Activated naive CD8-positive, alpha-beta T cell treated with anti-CD3 and anti-CD28 coated beads, Interleukin-2, amount 50 U/mL, for 16 hours (primary cell): ENCODE measurements at places on chromosomes 3 and 15.
A peak's percentile ranks its signal among the peaks of the same experiment; 100 is the strongest.

DNA sequence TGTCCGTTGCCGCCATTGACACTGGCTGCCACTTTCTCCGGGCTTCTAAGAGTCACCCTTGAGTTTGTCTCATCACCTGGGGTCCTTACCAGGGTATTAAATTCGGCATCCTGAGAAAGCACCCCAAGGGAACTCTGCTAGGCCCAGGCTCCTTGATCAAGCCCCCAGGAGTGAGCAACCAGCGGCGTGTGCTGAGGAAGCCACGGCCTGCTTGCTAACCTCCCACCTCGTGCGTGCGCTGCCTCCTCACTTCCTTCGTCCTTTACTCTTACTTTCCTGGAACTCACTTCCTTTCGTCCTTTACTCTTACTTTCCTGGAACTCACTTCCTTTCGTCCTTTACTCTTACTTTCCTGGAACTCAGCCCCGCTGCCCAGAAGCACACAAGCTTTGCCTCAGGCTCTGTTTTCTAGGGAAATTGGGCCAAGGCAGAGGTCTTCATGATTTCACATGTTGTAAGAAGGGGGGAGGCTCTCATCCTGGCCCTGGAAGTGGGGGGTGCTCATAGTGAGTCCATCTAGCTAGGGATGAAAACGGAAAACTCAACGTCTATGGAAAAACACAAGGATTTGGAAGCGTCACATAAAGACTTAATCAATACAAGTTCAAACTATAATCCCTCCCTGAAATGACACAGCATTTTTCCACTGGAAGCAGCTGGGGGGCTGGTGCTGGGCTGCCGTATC, 36.7 kb upstream of the BDH1 start:
- DNase-seq, result no peak

- DNase-seq, result no peak
Observed at GRCh38 chr3:141086188-141086587, 35.0 kb downstream of the SPSB4 start.

GRCh38 chr3:54633444-54634121, 294.3 kb downstream of the LRTM1 start:
- DNase-seq, result no peak

- no peak for DNase-seq
Observed at GRCh38 chr15:66628976-66629723, 63.4 kb upstream of the LCTL start.

- no peak for DNase-seq
Observed at GRCh38 chr3:152760024-152760563, 74.8 kb upstream of the P2RY1 start.

DNA sequence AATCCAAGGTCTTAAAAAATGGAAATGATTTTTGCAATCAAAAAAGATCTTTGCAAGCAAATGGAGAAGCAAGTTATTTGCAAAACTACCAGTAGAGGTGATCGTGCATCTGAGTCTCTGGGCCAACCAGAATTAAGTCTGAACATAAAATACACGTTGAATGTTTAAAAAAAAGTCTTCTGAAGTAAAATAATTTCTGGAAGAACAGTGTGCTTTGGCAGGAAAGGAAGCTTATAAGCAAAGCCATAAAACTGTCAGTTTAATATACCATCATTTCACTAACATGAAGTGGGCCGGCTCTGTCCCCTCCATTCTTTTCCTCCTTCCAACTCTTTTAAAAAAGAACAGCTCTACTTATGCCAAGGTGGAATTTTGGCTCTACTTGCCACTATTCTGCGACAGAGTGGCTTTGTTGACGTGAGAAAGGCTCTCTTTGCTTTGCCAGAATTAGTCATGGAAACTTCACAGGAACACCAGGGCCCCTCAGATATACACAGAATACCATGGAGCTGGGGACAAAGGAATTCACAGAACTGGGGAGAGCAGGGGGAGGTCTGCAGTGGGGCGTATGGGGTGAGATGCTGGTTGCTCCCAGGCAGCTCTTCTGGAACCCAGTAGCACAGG, 29.8 kb downstream of the FSTL1 start:
- DNase-seq, result no peak

DNA sequence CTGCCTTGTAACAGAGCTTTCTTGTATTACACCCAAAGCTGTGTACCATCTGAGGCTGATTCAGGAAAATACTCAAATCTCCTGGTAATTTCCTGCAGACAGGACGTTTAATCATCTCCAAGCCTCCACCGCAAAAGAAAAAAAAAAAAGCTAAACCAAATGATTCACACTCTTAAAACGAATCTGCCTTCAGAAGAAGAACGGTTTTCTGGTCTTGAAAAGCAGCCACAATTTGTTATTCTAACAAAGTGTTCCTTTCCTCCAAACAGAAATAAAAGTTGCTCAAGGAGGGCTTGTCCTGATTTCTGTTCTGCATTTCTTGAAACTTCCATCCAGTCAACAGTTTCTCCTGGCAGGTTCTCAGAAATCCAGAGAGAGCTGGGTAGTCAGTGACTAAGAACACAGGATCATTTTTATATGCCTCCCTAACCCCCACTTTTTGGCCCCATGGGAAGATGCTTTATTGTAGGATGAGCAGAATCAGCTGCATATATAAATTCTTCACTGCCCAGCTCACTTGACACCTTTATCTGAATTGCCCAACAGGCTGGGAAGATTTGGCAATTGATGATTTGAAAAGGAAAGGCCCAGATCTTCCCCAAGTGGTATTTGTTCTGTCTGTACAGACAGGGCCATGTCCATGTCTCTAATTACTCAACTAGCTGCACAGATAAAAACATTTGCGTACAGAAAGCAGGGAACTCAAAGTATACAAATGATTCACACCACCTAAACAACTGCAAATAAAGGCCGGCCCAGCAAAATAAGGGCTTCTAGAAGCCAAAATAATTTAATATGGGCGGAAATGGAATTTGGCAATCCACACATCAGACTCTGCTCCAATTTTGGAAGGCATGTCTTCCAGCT, 41.0 kb upstream of the PRICKLE2 start:
- no peak for DNase-seq

DNA sequence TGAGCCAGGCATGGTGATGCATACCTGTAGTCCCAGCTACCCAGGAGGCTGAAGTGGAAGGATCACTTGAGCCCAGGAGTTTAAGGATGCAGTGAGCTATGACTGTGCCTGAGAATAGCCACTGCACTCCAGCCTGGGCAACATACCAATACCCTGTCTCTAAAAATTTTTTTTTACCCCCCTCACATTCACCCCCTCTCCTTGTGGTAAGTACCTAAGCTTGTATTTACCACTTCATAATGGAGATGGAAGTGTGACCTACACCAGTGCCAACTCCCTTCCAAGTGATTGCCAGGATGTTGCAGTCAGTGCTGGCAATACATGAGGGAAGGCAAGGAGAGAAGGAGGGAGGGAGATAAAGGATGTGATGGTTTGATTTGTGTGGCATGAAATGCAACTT, 84.2 kb downstream of the LRRC28 start:
- DNase-seq, result no peak

DNA sequence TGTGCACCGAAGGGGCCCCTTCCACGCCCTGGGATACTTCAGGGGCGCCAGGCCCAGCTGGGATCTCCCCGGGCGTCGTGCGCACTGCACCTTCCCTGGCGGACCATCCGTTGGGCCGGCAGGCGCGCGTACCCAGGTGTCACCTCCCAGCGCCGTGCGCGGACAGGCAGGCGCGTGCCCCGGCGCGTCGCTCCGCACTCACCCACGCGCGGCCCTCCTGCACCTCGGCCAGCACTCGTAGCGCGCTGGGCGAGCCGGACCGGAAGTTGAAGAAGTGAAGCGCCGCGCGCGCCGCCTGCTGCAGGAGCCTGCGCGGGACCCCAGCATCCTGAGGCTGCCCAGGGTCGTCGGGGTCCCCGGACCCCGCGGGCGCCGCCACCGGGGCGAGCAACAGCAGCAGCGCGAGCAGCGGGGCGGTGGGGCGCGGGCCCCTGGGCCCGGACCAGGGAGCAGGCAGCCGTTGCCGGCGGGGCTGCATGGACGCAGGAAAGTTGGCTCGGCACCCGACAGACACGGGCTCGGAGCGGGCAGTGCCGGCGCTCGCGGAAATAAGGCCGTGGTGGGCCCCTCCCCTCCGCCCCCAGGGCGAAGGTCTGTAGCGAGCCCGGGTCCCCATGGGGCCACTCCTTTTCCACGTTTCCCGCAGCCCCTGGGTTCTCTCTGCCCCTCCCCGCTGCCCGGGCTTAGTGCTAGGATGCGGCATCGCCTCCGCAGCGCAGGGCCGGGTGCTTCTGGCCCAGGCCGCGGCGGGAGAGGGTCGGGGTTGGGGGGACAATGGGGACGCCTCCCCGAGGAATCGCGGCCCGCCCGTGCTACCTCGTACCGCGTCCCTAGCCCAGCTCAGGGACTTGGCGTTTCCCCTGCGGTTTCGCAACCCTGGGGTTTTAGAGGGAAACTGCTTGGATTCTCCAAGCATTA, at the start of gene RARRES1:
TSS of gene RARRES1 (minus strand) at position 520 of the 918 bp plus-strand sequence. CDS start at position 478, 42 bp downstream.
- no peak for DNase-seq

GRCh38 chr3:46184469-46184868, 23.6 kb downstream of the CCR1 start:
- DNase-seq, result no peak

GRCh38 chr3:114092151-114093015, 35.8 kb downstream of the QTRT2 start:
- no peak for DNase-seq

- no peak for DNase-seq
Observed at GRCh38 chr15:74725225-74725774, at the start of gene CYP1A1. Gene CYP1A1 (minus strand): TSS chr15:74725528. CDS start chr15:74723097, 2,431 bp downstream.

- no peak for DNase-seq
Observed at GRCh38 chr3:180275176-180275575, 238.4 kb upstream of the PEX5L start.

DNA sequence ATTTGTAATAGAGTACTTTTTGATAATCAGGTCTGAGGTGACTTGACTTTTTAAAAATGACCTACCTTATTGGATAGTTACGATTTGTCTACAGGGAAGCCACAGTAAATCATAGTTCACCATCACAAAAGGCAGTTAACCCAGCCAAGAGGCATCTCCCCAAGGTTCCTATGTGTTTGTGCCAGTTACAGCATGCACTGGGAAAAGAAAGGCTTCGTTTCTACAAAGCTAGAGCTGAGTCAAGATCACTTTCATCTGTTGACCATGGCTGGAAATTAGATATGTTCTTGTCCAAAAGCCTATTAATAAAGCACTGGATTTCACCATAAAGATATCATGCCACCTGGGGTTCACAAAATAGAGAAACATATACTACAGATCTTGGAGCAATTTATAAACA, 139.9 kb downstream of the GREM1 start:
- no peak for DNase-seq

- no peak for DNase-seq
Observed at GRCh38 chr3:55687526-55687925, 200.4 kb upstream of the WNT5A start.

- no peak for DNase-seq
Observed at GRCh38 chr3:190308154-190308553, 14.1 kb downstream of the CLDN1 start.

GRCh38 chr15:75695220-75695619, 17.4 kb downstream of the CSPG4 start:
- no peak for DNase-seq

- DNase-seq, result no peak
Observed at GRCh38 chr3:195061756-195062655, 209.0 kb downstream of the XXYLT1 start.

- no peak for DNase-seq
Observed at GRCh38 chr15:34713635-34714034, 41.2 kb downstream of the GJD2 start.

- DNase-seq, result no peak
Observed at GRCh38 chr3:53668872-53669271, 174.5 kb downstream of the CACNA1D start.

GRCh38 chr15:84985158-84985557, 3.5 kb downstream of the PDE8A start:
- no peak for DNase-seq

GRCh38 chr3:39291903-39292329, 12.1 kb upstream of the CX3CR1 start:
- peak; percentile 54 for DNase-seq

GRCh38 chr3:125148836-125149235, 63.7 kb downstream of the SLC12A8 start:
- no peak for DNase-seq

- no peak for DNase-seq
Observed at GRCh38 chr3:12829886-12830784, 11.2 kb downstream of the RPL32 start.

DNA sequence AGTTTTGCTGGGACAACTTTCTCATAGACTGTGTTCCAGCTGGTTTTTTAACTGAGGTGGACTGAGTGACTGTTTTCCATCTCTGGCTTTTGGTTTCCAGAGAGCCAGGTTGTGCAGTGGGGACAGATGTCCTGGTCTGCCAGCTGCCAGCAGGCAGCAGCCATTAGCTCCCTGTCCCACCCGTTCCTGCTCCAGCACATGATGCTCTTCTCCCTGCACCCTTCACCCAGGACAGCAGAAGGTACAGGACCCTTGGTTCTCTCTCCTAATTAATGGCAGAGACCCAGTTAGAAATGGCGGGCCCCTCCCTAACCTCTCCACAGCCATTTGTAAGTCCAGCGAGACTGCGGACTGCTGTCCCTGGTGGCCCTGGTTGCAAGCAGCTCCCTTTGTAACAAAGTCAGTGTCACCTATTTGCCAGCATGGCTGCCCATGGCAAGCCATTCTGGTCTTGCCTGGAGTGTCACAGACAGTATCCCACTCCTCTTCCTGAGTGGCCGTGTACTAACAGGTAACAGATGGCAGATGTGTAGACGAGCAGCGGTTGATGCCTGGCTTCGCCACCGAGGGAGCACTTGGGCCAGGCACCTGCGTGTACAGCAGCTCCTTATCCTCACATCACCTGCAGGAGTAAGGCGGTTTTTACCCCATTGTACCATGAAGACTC, 148.3 kb downstream of the DNAJB8 start:
- DNase-seq, result no peak

- no peak for DNase-seq
Observed at GRCh38 chr3:188178293-188178936, 24.5 kb downstream of the LPP start.

GRCh38 chr15:29859973-29860715, 37.9 kb upstream of the TJP1 start:
- DNase-seq, result no peak

DNA sequence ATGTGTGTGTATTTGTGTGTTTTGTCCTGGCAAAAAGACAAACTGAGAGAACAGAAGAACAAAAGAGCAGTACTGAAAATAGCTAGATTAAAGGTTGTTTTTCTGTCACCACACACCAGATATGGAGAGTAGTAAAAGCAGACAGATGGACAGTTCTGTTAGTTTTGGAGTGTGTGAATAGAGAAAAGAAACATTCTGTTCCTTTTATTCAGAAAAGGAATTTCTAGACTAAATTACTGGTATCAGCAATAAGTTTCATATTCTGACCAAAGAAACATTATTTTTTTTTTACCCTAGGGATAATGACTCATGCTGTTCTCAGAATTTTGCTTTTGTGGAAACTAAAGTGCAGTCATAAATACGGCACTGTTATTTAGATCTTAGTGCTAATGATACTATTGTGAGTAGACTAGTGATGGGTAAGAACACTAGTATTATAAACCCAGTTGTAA, 32.9 kb downstream of the PIK3CA start:
- DNase-seq, result no peak

- no peak for DNase-seq
Observed at GRCh38 chr3:160183345-160184076, 41.7 kb upstream of the C3orf80 start.

GRCh38 chr3:171752329-171752728, 58.0 kb downstream of the PLD1 start:
- DNase-seq, result no peak
